ENCODE measurements at places on chromosomes 1 and 21. TPM values are rescaled to one million over a fixed set of nuclear protein-coding genes. Genes with fewer than 3 reads are reported as not detected.

NR5A2 gene
- polyA plus RNA-seq = 0.31 TPM

- no peak for DNase-seq
Observed at GRCh38 chr1:33057095-33057494, 20.4 kb upstream of the AK2 start.

GRCh38 chr1:65276197-65276939 is 33.0 kb upstream of the DNAJC6 start:
- no peak for DNase-seq

DNA sequence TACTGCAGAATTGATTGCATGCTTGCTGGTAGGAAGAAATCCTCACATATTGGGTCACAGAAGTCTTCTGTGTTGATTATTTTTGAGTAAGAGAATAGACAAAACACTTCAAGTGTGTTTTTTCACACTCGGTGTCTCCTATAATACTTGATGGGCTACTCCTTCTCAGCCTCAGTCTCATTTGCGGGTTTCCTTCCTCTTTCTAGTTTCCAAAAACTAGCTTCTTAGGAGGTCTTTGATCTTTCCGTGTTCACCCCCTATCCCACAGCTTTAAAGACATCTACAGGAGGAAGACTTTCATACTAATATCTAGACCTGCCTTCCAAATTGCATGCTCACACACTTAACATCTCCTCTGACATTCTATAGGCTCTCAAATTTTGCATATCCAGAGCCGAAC is 40.7 kb upstream of the NTPCR start:
- no peak for DNase-seq

CTSS gene
- polyA plus RNA-seq = 5,201 TPM

- no peak for DNase-seq
Observed at GRCh38 chr1:47420547-47420946, 4.5 kb downstream of the FOXE3 start.

CELA2A gene
- polyA plus RNA-seq = not detected

KCNE1 gene
- polyA plus RNA-seq = 3.2 TPM

DNA sequence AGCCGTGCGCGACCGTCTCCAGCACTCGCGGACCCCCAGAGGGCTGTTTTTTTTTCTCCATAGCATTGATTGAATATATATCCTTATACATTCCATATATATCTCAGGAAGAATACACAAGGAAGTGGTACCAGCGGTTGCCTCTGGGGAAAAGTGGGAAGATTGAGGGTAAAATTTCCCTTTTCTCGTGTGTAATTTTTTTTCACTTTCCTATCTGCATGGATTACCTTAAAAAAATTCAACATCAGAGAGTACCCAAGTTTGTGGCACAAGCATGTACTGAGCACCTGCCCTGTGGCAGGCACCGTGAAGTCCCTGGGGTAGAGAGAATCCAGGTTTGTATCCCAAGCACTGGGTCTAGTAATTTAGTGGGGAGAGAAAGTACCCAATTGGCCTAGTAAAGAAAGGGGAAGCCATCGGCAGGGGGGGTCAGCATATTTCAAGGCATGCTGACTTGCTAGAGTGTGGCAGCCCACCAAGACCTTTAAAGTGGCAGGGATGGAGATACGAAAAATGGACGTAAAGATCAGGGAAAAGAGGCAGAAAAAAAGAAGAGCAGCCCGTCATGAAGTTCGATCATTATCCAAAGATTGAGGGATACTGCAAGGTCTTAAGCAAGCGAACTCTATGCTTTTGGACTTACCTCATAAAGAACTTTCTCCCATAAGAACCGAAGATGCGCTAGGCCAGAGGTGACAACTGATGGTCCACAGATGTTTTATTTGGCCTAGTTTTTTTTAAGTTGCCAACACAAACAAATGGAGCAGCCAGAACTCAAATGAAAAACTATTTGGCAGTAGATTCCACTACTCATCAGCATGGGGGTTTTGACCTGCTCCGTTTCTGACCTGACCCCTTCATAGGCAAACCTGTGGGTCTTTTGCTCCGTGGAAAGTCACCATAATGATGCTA is 1.5 kb upstream of the HMGN1 start:
- no peak for DNase-seq

CLEC20A gene
- not detected for polyA plus RNA-seq

DNA sequence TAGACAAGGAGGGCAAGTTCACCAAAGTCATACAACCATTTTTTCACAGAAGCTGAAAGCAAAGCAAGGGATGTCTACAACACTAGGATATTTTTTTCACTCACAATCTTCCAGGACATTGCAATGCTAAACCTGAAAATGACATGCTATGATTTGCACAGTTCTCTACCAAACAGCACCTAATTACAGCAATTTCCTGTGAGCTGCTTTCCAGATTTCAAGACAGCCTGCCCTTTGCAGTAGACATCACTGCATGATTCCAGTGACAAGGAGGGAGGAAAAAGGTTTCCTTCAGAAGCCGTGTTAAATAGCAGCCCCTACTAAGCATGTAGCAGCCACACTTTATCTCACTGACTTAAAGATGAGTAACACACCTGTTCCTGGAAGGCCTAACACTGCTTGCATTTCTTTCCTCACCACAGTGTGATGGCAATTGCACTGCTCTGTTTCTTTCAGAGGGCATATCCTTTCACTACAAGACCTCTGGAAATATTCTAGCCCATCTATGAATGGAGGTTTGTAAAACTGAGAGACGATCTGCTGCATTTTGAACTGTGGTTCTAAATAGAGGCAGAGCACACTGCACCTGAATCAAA is 97.1 kb downstream of the DUSP10 start:
- DNase-seq = no peak

VWA5B1 gene
- polyA plus RNA-seq = not detected

AMY1C gene
- polyA plus RNA-seq = not detected

PTPN22 gene
- 43.7 TPM for polyA plus RNA-seq

- DNase-seq = no peak
Observed at GRCh38 chr1:96492236-96492635, 229.3 kb upstream of the PTBP2 start.

RWDD3 gene
- polyA plus RNA-seq = 20.1 TPM

- DNase-seq = no peak
Observed at GRCh38 chr1:209207126-209207700, 376.3 kb upstream of the CAMK1G start.

TAF13 gene
- 17.7 TPM for polyA plus RNA-seq

DDR2 gene
- not detected for polyA plus RNA-seq

GRCh38 chr1:53286955-53287354 is 40.9 kb downstream of the LRP8 start:
- DNase-seq = no peak
